ENCODE measurements at places on chromosomes 7 and 10.

DNA sequence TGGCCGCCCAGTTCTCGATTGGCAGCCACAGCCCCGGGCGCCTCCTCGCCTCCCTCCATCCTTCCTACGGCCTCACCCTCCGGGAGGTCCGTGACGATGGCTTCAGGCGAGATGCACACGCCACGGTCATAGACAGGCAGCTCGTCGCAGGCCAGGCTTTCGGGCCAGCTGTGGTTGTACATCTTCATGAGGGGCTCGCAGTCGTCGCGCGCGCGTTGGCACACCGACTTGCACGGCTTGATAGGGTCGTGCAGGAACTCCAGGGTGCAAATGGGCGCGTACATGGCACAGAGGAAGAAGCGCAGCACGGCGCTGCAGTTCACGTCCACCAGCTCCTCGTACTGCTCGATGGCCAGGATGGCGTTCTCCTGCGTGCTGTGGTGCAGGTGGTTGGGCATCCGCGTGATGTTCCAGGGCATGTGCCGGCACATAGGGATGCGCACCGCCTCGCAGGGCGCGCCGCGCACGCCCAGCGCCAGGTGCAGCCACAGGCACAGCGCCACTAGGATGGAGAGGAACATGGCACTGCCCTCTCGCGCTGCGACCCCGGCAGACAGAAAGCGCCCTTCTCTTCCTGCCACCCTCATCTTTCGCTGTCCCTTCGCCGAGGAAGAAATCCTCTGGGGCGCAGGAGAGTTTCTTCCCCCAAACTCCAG, 472 bp downstream of the SFRP4 start:
- DNase-seq, result no peak

GRCh38 chr10:8829592-8829991, 775.1 kb downstream of the GATA3 start:
- DNase-seq, result no peak

- no peak for DNase-seq
These were observed 302.8 kb downstream of the PTPRN2 start for GRCh38 chr7:158284617-158285382.

DNA sequence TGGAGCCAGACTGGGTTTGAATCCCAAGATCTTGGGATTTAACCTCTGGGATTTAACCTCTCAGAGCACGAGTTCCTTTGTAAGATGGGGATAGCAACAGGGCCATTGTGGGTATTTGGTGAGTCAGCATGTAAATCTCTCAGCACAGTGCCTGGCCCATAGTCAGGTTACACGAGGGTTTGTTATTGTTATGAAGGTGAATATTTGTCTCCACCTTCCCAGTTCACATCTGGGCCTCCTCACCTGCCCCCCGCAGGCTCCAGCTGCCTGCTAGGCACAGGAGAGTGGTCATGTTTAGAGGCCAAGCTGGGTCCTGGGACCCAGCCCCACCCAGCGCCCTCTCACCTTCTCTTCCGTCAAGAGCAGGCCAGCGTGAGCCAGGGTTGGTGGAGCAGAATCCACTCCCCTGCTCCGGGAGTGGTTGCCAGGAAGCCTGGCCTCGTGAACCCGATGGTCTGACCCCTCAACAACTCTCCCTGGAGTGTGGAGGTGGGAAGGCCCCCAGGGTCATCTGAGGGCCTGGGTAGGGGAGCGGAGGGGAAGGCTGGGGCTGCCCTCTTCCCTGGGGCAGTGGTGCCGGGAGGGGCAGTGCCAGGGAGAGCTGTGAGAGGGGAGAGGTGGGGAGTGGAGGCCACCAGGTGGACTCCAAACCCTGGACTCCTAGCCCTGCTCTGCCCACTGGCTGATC, 26.0 kb downstream of the FAM241B start:
- DNase-seq, result no peak

DNA sequence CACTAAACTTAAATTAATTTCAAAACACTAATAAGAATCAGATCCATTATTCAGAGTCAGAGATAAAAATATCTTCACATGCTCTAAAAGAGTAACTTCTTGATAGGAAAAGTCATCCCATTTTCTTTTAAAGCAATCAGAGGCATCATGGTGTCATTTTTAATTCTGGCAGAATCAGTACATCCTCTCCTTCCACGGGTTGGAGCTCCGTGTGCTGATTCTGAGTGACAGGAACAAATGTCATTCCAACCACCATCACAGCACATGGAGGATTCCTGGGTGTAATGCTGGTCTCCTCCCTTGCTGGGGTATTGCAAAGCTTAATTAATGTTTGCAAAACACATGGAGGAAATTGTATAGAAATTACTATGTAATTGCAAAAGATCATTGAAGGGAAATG, 114.5 kb upstream of the IMMP2L start:
- no peak for DNase-seq

DNA sequence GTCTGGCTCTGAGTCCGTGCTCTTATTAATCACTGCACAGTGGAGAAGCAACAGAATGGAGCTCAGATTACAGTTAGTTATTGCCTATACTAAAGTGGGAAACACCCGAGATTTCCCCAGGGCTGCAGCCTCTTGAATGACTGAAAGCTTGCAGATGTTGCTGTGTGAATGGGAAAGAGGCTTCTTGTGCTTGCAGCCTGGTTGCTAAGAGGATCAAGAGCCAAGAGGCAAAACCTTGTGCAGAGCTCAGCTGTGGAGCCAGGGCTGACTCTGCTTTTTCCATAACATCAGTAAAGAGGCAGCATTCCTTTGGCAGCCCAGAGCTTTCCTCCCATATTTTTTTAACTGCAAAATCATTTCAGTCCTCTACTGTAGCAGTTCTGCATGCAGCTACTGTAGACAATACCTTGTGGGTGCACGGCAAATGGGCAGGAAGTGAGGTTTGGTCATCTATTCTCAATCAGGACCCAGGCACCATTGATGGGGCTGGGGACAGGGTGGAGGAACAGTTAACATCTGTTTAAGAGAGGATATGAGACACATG, 86.5 kb downstream of the RALA start:
- DNase-seq, result no peak

DNA sequence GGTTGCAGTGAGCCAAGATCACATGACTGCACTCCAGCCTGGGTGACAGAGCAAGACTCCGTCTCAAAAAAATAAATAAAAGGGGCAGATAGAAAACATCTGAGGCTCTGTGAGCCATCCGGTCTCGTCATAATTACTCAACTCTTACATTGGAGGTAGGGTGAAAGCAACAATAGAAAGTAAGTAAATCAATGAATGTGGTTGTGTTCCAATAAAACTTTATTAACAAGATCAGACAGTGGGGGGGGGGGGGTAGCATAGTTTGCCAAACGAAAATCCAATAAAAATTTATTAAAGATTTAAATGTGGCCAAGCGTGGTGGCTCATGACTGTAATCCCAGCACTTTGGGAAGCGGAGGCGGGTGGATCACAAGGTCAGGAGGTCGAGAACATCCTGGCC, 2.8 kb upstream of the ZFAND4 start:
- no peak for DNase-seq

- no peak for DNase-seq
These were observed 1.7 kb upstream of the CFAP43 start for GRCh38 chr10:104233817-104234216.

DNA sequence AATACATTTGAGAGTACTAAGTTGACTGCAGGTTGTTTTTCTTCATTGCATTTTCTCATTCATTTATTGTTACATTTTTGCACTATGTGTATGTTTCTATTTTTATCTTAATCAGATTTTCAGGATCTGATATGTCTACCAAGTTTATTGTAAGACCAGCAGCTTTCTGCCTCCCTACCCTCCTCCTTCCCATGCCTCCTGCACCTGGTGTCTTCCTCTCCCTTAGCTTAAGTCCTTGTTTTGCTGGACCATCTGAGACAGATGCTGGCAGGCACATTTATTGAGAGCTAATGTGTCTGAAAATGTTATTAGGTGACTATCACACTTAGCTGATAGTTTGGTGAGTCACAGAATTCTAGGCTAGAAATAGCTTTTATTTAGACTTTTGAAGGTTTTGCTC, 79.6 kb downstream of the ANLN start:
- DNase-seq, result no peak

- DNase-seq, result no peak
These were observed 228.9 kb upstream of the TCF7L2 start for GRCh38 chr10:112721080-112721698.

DNA sequence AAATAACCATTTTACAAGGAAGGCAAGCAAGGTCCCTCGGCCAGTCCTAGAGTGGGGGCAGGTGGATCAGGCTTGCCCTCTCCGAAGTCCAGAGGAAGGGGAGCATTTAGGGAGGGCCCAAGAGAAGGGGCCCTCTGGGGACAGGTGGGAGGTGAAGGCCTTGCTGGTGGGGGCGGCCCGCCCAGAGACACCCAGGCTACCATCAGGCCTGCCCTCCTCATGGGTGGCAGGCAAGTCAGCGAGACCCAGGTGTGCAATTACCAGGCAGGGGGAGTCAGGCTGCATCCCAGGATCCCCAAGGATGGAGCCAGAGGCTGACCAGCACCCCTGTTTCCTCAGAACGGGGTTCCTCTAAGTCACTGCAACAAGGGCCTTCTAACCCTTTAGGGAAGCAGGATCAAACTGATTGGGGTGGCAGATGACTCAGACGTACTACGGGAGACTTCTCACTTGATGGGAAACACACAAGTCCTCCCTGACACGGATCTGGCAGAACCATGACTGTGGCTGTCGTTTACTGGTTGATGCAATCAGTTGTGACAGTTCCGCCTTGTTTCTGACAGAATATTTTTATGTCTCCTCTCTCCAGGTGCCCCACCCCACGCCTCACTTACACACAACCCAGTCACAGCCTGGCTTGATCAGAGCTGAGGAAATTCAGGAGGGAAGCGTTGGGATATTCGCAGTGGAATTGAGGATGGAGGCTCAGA, 8.2 kb downstream of the LOXL4 start:
- DNase-seq, result no peak

- DNase-seq, result no peak
These were observed 31.4 kb upstream of the CDH23 start for GRCh38 chr10:71365366-71365765.

- DNase-seq, result no peak
These were observed 15.5 kb downstream of the CYTH3 start for GRCh38 chr7:6256677-6257535.

GRCh38 chr7:50310361-50310760, 5.8 kb downstream of the IKZF1 start:
- no peak for DNase-seq

DNA sequence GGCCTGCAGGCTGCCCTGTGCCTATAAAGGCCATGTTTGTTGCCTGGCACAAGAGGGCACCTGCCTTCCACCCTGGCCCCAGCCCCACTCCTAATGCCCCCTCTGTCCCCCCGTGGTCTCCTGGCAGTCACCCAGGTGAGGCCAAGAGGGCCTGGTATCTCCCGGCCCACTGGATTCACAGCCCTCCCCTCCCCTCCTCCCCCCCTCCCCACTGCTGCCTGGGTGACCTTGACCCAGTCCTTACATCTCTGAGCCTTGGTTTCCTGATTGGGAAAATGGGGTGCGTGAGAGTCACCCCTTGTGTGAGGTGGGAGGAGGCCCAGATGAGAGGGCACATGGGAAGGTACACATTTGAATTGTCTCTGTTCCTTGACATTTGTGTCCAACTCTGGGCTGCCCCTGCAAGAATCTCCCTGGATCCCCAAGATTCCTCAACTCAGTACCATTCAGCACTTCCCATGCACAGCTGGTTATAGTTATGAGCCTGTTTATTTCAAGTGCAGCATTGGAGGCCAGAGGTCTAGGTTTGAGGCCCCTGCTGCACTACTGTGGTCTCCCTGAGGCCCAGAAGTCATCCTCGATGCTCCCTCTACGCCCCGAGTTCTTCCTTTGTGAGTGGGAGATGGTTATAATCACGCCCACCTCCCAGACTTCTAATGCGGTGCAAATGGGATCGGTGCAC, 58.9 kb downstream of the TMEM270 start:
- no peak for DNase-seq

- DNase-seq, result no peak
These were observed 20.8 kb downstream of the SCRN1 start for GRCh38 chr7:29968683-29969395.

GRCh38 chr7:41882256-41882655, 179.4 kb upstream of the INHBA start:
- no peak for DNase-seq

DNA sequence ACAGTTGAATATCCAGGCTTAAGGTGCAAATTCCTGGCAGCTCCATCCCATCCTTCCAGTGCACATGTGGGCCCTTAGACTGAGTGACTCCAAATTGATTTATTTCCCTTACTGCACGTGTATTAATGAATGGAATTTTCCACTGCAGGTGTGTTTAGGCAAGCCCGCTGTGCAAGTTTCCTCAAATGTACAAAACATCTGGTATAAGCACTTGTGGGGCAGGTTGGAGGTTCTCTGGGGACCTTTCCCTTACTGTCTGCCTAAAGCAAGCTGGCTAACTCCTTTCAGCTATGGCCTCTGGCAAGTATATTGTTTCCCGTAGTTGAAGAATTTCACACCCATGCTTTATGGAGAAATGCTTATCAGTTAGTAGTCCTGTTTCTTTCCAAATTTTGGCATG, 25.3 kb upstream of the GIMAP6 start:
- DNase-seq, result no peak

DNA sequence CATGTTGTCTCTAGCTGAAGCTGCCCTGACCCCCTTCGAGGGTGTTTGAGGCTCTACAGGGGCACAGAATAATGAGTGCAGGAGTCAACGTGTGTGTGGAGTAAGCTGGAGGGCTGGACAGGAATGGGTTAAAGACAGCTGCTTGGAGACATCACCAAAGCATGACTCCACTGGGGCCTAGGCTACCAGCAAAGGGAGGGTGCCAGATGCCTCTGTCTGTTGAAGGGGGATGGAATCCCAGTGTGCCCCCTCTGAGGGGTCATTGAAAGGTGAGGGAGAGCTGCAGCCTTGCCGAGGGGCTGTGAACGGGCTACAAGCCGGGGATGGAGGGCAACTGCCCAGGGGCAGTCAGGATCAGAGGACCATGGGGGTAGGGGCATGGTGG, 51.7 kb upstream of the PODXL start:
- no peak for DNase-seq

- DNase-seq, result no peak
These were observed 82.6 kb downstream of the PIP4K2A start for GRCh38 chr10:22631646-22632278.

Data from stimulated activated CD4-positive, alpha-beta T cell treated with anti-CD3 and anti-CD28 coated beads, Interleukin-1b, Interleukin-23, amount 100 ng/mL, for 24 hours (primary cell).